ENCODE measurements at places on chromosomes 7 and 10.

DNA sequence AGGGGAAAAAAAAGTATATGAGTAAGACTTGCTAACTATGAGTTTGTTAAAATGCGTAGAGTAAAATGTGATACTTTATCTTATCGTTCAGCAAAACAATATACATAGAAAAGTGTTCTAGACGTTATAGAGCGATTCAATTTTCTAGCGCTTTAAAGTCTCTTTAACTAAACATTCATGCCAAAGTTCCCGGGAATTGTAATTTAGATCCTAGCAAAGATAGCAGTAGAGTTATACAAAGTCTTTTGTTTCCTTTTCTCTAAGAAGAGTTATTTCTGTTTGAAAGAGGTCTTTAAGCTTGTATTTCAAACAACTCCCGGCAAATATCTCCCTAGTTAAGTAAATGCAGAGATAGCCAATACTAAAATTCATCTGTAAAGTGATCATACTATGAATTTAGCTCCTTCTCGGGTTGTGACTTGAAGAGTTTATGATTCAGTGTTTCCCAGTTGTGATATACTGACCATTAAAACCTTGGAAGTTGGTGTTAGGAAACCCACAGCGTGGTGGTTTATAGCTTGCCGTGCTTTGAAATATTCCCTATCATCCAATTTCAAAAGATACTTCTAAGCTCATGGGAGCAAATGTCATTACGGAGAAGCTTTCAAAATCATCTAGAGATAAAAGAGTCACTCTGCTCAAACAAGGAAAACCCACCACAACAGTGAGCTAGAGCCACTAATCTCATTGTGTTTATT is 171.7 kb downstream of the CSTF2T start:
- no peak for DNase-seq

DNA sequence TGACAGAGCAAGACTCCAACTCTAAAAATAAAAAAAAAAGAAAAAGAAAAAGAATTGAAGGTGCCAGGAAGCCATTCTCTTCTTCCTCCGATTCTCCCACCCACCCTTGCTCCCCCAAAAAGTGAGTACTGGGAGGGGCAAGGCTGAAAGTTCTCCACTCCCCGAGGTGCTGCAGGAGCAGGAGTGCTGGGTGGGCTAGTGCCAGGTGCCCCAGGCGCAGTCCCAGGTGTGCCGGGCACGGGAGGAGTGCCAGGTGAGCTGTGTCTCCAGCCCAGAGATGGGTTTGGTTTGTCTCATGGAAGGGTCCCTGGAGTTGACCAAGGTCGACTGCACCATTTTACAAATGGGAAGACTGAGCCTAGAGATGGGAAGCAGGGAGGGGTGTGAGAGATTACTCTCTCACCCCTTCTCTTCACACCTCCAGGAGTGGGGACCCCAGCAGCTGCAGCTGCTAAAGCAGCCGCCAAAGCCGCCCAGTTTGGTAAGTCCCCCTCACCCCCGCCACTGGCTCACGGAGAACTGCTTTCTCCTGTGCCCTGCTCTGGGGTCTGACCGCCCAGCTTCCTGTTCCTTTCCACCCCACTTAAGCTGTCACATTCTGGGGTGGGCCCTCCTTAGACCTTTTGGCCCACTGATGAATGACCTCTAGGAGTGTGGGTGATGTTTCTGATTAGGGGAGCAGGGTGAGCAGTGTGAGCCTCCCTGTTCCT is 26.2 kb upstream of the LIMK1 start:
- DNase-seq: no peak

GRCh38 chr7:22469371-22470143 is 30.4 kb downstream of the STEAP1B start:
- DNase-seq: no peak

DNA sequence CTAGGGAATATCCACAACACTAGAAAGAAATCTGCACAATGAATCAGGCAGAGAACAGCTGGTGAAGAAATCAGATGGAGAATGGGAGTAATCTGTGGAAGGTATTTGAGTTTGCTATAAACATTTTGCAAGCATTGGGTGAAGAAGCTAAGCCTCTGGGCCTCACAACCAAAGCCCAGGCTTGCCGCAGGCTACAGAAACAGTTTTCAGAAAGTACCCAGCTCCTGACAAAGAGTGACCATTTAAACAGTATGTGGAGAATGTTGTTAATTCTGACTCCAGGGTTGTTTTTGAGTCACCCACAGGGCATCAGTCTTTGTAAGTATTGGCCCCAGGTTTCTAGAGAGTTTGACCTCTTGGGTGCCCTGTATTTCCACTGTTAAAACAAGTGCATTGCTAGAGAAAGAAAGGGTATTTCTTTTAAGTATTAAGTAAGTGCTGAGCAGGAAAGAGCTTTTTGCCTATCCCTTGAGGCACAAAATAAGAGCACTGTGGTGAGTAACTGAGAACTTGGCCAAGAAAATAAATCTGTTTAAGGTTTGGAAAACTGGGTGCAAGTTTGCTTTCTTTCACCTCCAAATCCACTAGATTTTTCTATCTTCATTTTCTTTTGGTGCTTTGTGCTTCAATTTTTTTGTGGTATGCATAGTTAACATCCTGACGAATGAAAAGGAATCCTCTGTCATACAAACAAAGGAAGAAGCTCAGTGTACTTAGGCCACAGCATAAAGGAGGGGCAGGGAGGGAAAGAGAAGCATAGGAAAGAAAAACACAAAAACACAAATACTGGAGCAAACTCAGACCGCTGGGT is 691.8 kb downstream of the SUGCT start:
- no peak for DNase-seq

DNA sequence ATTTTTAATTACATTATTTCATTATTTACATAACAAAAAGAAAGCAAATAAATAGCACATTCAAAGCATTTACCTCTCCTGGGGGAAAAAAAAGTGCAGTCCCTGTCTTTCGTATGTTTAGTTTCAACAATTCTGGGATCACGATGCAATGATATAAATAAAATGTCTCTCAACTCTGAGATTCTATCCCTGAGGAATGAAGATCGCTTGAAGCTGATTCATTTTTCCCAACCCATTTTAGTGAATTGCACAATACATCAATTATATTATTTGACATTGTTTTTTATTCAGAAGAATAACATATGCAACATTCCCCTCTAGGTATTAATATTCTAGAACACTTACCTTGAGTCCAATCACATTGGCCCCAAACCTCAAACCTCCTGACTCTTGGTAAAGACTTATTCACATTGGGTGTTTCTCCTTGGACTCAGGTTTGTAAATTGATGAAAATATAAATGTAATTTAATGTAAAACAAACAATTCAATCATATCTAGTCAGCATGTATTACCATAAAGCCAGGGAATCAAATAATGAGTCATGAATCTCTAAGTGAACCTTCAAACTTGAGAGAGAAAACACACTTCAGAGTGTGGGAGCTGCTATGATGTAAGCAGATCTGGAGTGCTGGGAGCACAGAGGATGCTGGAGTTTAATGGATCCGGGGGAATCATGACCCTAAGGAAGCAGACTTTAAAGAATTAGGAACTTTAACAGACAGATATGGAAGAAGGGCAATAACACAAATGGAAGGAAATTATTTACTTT is 5.3 kb upstream of the SCIN start:
- DNase-seq: no peak

Data from GM12878 (cell line).